ENCODE measurements at places on chromosomes 7 and 10.

DNA sequence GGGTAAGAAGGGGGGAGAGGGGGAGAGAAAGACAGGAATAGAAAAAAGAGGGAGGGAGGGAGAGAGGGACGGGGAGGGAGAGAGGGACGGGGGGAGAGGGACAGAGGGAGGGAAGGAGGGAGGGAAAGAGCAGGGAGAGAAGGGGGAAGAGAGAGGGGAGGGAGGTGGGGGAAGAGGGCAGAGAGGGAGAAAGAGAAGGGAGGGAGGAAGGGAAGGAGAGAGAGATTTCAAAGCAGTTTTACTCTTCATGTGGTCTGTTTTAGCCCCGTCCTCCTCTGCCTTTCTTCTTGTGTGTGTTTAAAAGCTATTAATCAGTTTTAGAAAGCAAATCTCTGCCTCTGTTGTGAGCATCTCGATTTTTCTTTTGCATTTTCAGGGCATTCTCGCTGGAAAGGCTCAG is 237.0 kb downstream of the WDR37 start:
- no peak for DNase-seq

DNA sequence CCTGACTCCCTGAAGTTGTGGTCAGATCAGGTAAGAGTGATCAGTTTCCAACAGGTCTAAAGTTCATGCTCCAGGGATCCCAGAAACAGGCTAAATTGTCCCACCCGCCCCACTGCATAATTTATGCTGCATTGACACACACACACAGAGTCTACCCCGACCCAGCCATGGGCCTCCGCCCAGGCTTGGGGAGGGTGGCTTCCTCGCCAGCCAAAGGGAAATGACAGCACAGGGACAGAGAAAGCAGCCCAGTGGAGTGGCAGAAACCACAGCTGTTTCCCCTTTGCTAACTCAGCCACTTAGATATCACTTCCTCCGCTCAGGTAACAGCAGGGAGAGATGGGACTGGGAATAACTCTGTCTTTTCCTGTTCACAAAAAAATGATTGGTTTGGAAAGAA is 9.4 kb downstream of the SH3PXD2A start:
- DNase-seq: peak; percentile 12

DNA sequence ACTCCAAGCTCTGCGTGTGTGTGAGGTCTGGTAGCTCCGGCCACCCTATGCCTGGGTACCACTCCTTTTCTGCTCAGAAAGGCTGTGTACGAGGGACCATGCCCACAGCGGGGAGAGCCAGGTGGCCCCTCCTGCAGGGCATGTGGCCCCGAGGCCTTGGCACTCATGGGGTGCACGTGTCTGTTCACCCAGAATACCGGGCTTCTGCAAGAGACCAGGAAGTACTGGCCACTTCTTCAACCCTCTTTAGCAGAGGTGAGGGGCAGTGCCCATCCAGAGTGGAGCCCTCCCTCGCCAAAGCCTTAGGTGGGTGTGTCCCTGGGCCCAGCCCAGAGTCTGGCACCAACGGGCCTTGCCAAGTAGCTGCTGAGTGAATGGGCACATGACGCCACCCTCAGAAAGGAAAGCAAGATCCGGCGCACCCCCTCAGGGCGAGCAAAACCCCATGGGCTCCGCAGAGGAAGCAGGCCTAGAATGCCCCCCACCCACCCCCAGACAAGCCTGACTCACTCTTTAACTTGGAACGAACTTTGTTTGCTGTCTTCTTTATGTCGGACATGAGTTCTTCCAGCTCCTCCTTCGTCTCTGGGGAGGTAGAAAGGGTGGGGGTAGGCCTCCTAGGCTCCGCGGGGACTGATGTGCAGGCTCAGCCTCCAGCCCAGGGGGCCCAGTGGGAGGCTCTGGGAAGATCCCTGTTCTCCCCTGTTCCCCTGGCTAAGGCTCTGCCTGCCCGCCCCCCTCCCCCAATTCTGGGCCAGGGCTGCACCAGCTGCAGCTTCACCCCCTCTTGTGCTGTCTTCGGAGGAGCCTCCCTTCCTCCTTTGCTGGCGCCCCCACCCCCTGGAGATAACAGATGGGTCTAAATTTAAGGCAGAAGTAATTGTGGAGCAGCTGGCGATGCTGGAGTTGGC is 14.6 kb downstream of the STX1A start:
- DNase-seq: no peak

GRCh38 chr7:22784346-22784745 is 38.3 kb downstream of the TOMM7 start:
- no peak for DNase-seq

- no peak for DNase-seq
Measured at GRCh38 chr7:123744416-123744815, 4.4 kb downstream of the WASL start.

DNA sequence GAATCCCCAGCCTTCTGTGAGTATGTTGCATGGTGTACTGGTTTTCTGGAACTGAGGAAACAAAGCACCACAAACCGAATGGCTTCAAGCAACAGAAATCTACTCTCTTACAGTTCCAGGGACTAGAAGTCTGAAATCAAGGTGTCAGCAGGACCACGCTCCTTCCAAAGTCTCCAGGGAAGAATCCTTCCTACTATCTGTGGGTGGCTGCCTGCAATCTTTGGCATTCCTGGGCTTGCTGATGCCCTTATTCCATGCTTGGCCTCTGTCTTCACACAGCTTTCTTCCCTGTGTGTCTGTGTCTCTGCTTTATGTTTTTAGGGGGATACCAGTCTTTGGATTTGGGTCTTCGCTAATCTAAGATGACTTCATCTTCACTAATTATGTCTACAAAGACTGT is 81.3 kb downstream of the LMBR1 start:
- no peak for DNase-seq

DNA sequence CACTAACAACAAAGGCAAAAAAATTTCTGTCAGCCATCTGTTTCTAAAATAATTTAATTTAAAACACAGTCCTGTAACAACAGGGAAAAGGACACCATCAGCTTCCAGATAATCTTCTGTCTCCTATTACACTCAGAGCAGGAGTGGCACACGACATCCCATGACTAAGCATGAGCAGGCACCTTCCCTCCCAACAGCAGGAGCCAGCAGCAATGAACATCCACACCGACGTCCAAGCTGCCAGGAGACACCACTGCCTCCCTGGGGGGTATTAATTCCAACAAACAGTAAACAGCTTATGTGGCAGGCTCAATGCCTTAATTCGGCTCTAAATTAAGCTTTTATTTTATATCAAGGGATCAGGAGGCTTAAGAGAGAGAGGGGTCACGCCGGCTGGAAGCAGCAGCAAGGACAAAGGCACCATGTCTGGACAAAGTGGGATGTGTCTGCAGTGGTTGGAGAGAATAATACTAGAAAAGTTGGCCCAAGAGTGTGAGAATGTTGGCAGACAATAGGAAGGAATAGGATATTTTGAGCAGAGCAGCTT is 45.7 kb downstream of the KIAA1549 start:
- DNase-seq: no peak

DNA sequence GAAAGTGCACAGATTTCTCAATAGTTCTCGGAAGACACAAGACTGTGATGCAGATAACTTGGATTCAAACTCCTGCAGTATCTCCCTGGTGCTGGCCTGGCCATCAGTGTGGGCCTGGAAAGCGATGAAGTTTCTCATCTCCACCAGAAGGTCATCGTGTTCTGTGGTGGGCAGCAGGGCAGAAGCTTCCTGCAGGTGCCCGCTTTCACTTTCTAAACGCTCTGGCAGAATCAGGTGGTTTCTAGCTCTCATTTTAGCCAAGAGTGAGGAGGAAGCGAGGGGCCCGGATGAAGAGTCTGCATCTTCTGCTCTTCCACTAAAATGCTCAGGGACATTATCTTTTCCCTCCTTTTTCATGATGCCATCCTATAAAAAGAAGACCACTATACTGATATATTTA is 63.0 kb upstream of the DRGX start:
- no peak for DNase-seq

DNA sequence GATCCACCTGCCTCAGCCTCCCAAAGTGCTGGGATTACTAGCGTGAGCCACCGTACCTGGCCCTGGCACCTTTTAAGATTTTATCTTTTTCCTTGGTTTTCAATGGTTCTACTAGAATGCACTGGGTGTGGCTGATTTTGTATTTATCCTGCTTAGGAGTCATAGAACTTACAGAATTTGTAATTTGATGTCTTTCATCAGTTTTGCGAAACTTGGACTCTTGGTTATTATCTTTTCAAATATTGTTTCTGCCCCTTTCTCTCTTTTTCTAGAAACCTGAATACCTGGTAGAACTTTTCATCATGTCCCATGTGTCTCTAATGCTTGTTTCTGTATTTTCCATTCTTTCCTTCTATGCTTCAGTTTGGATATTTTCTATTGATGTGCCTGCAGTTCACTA is 2.8 kb upstream of the NUB1 start:
- DNase-seq: no peak

DNA sequence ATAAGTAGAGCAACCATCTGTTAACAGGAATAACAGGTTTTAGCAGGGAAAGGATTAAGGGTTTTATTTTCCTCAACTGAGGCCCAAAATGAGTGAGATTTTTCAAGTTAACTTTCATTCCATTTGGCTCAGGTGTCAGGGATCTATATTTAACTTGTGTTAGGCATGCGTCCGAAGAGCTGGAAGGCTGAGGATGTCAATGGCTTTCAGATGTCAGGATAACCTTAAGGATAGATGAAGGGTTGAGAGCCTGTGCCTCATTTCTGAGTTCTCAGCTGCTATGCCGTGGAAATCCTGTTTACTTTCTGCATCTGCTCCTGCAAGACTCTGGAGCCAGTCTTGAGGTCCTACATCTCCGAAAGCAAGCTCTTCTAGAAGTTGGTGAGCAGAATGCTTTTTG is 36.4 kb upstream of the CD36 start:
- DNase-seq: no peak

DNA sequence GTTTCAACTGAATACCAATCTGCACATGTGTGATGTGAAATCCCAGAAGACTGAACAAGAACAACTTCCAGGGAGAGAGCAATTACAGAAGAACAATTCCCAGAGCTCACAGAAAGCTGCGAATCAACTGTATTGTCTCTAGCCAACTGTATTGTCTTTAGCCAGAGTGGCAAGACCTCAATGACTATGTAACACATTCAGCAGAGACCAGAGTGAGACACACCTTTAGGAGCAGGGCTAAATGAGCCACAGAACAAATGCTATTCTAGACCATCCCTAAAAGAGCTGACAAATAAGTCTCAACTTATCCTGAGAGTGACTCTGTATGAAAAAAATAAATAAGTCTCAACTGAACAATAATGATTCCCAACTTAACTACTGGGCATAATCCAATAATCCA is 72.0 kb downstream of the KMT2C start:
- no peak for DNase-seq

DNA sequence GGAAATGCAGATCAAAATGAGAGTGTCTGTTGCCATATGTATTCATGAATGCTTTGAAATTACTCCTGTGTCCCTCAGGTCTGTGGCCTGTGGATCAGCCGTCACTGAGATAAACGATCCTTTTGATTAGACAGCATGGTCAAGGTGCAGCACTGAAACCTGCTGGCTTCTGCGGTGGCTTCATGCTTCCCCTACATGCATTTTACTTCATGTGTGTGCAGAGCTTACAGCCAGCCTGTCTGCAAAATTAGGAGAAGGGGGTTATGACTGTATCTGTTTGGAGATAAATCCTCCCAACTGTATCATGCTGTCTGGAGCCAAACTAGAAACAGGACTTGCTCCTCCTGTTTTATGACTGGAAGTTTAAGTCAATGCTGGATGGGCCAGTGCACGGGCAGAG is 71.0 kb upstream of the PLPP4 start:
- no peak for DNase-seq

DNA sequence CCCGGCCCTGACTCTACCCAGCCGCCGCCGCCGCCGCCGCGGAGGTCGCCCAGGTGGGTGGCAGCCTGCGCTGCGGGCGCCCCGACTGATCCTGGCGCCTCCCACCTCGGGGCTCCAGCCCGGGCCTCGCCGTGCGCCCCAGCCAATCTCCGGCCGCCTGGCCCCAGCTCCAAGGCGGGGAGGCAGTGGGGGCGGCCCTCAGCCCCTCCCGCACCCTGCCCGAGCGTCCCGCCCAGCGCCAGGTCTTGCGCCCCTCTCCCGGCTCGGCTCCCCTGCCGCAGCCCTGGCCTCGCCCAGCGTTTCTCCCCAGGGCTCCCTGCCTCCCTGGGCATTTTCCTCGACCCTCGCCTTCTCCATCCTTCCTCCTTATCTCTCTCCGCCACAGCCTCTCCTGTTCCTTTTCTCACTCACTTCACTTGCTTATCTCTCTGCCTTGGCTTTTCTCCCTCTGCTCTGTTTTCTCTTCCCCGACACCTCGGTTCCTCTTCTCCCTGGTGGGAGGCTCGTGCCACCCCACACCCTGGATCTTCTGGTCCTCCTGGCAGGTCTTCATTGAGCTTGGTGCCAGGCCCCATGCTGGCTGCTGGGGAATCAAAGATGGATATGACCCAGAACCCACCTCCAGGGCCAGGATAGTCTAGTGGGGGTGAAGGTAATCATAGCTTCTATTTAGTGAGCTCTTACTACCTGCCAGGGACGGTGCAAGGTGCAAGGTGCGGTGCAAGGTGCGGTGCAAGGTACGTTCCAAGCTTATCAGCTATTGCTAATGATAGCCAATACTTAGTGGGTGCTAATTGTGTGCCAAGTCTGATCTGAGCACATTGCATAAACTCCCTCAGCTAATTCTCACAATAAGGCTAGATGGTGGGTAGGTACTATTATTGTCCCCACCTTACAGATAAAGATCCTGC is at the start of gene SFRP5:
SFRP5 (minus strand) TSS at position 87 of the 911 bp plus-strand sequence. CDS start 166 bp downstream, outside the sequence.
- DNase-seq: no peak

- DNase-seq: no peak
Measured at GRCh38 chr10:96921655-96922054, 89.6 kb downstream of the LCOR start.

DNA sequence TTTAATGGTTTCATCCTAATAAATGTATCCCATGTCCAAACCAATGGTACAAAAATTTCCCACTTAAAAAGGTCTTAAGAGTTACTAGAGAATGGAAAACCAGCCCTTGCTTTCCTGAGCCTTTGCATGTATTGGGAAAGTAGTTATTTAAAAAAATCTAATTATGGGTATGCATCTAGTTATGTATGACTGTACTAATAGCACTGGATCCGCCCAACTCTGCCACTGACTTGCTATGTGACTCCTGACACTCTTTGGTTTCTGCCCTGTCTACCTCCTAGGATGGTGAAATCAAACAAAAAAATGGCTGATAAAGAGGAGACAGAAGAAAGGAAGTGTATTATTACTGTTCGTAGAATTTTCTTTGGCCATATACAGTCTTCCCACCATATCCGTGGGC is 110.4 kb upstream of the CCDC6 start:
- no peak for DNase-seq

DNA sequence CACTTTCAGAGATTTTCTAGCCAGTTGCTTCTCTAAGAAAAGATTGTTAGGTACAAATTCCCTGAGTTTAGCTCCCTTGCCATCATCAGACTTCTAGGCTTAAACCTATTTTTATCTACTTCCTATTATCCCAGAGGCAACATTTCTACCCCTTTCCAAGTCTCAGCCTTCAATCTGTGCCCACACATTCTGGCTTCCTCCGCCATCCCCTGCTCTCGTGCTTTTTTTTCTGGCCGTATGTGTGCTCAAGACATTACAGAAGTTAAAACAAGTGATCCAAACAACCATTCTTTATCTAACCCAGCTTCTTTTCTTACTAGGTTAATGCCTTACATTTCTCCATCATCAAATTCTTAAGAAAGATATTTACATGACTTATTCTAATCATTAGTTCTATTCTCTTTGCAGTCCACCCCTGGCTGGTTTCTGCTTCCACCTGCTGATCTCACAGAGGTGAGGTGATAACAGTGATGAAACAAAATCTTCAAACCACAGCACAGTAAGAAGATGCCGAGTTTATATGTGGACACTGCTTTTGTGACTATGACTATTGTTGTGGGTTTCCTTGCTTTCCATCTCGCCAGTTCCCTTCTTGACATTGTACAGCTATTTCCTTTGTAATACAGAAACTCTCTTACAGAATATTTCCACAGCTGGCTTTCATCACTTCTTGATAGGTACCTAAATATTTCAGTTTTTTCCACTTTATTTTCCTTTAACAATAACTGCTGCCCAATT is 18.3 kb upstream of the CDK6 start:
- no peak for DNase-seq

Measured in activated CD4-positive, alpha-beta T cell treated with anti-CD3 and anti-CD28 coated beads, Interleukin-2, amount 50 U/mL, for 4 hours (primary cell).